ENCODE measurements at places on chromosomes 11 and 22. TPM values are rescaled to one million over a fixed set of nuclear protein-coding genes. Genes with fewer than 3 reads are reported as not detected.

GRCh38 chr11:122028545-122028944 lies 87.5 kb downstream of the BLID start:
- H3K36me3 ChIP-seq: no peaks in the 10 kb centered on the region
- H3K27me3 ChIP-seq: peaks cover 13% of the 10 kb centered on the region
- H3K27ac ChIP-seq: no peak overlapping the region
- no peak overlapping the region for H3K4me3 ChIP-seq
- H3K4me1 ChIP-seq: no peaks in the 10 kb centered on the region
- no peak for DNase-seq

DNA sequence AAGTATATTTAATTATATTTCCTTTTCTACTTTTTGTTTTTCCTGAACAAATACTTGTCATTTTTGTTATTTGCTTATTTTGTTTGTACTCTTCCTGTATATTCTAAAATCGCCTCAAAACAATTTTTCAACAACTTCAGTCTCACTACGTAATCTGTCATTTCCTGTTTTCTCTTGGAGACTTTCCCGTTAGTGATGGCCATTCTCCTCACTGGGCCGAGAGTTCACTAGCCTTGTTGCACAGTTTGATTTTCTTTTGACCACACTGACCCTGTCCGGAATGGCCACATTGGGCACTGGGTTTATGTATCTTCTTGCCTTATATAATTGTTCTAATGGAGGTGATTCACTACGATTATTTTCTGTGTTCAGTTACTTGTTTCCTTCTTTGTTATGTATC lies 726.1 kb downstream of the FAM181B start:
- no peaks in the 10 kb centered on the region for H3K36me3 ChIP-seq
- no peak overlapping the region for H3K27ac ChIP-seq
- no peak overlapping the region for H3K4me3 ChIP-seq

DNA sequence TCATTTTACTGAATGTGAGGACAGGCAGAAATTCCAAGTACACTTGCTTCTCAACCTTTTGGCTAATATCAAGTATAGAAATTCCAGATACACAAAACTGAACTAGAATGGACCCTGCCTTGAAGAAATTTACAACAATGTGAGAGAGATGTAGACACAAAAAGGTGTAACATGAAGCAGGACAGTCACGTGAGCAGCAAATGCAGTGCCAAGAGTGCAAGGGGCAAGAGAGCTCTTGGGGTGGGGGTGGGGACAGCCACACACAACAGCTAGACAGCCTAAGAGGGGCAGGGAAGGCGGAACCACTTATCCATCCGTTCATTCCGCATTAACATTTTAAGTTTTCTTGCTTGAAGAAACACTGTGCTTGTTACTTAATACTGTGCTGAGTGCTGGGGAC lies 28.9 kb downstream of the PLEKHA7 start:
- H3K27ac ChIP-seq: no peak overlapping the region
- H3K4me3 ChIP-seq: no peak overlapping the region
- peaks cover 22% of the 10 kb centered on the region for H3K4me1 ChIP-seq
- H3K36me3 ChIP-seq: no peaks in the 10 kb centered on the region
- no peak for DNase-seq
- peaks cover 6% of the 10 kb centered on the region for H3K27me3 ChIP-seq

BARX2 gene
- not detected for total RNA-seq

- no peaks in the 10 kb centered on the region for H3K27me3 ChIP-seq
- no peak for DNase-seq
- no peaks in the 10 kb centered on the region for H3K36me3 ChIP-seq
- peaks cover 4% of the 10 kb centered on the region for H3K4me1 ChIP-seq
- no peak overlapping the region for H3K4me3 ChIP-seq
These were observed 3.8 kb upstream of the CTSD start for GRCh38 chr11:1767399-1768140.

- no peaks in the 10 kb centered on the region for H3K27me3 ChIP-seq
- H3K27ac ChIP-seq: no peak overlapping the region
- peaks cover 98% of the 10 kb centered on the region for H3K36me3 ChIP-seq
- H3K4me3 ChIP-seq: no peak overlapping the region
These were observed 14.4 kb upstream of the GRK2 start for GRCh38 chr11:67251841-67252240.

- H3K27me3 ChIP-seq: no peaks in the 10 kb centered on the region
- H3K4me3 ChIP-seq: no peak overlapping the region
- H3K27ac ChIP-seq: no peak overlapping the region
- H3K36me3 ChIP-seq: no peaks in the 10 kb centered on the region
- no peak for DNase-seq
These were observed 67.6 kb downstream of the MPPED1 start for GRCh38 chr22:43479301-43479950.

- no peak overlapping the region for H3K4me3 ChIP-seq
- peaks cover 93% of the 10 kb centered on the region for H3K36me3 ChIP-seq
- no peaks in the 10 kb centered on the region for H3K27me3 ChIP-seq
- no peak for DNase-seq
- H3K27ac ChIP-seq: peak overlapping the region; percentile 72
These were observed 32.8 kb upstream of the CTTN start for GRCh38 chr11:70365544-70365927.

KLHL22 gene
- total RNA-seq: 15.6 TPM

- no peak overlapping the region for H3K27ac ChIP-seq
- H3K36me3 ChIP-seq: no peaks in the 10 kb centered on the region
- no peaks in the 10 kb centered on the region for H3K4me1 ChIP-seq
- H3K27me3 ChIP-seq: no peaks in the 10 kb centered on the region
- no peak for DNase-seq
These were observed 176.5 kb upstream of the LARGE1 start for GRCh38 chr22:34096770-34097169.

DNA sequence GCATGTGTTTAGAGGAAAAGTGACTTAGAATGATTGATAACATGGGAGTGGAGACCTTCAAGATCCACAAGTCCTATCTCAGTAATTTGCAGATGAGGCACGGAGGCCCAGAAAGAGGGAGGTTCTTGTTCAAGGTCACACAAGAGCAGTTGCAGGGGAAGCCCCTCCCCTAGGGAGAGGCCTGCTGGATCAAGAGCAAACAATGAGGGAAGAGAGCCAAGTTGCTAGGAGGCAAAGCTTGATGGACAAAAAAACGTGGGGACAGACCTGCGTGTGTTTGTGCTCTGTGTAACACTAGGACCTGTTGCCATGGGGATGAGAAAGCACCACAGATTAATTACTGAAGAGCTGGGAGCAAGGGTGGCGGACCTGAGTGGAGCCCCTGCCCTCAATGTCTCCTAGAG lies 6.4 kb upstream of the MFRP start:
- no peak overlapping the region for H3K4me3 ChIP-seq
- H3K4me1 ChIP-seq: no peaks in the 10 kb centered on the region

GRCh38 chr11:61107888-61108287 lies 5.6 kb downstream of the CD5 start:
- no peak overlapping the region for H3K4me3 ChIP-seq
- no peak for DNase-seq
- H3K36me3 ChIP-seq: no peaks in the 10 kb centered on the region
- no peaks in the 10 kb centered on the region for H3K27me3 ChIP-seq
- H3K4me1 ChIP-seq: no peaks in the 10 kb centered on the region

- peaks cover 7% of the 10 kb centered on the region for H3K4me1 ChIP-seq
- DNase-seq: no peak
- no peaks in the 10 kb centered on the region for H3K27me3 ChIP-seq
- H3K36me3 ChIP-seq: peaks cover 81% of the 10 kb centered on the region
These were observed 5.4 kb downstream of the PCF11 start for GRCh38 chr11:83162377-83162776.

DNA sequence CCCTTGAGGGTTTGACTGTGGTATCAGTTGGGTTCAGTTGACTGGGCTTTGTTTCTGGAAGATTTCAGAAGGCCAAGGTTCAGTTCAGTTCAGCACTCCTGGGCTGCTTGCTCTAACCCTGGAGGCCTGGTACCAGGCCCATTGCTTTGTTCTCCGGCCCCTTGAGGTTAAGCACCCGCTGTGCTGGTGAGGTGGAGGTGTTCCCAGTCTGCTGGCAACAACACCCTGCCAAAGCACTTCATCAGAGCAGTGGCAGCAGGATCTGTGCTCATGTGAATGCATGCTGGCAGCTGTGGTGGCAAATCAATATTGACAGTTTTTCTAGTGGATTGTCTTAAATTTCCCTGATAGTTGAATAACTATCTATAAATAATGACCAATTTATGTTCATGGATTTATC lies 3.8 kb upstream of the SCGB1D1 start:
- no peak overlapping the region for H3K27ac ChIP-seq
- DNase-seq: peak; percentile 47
- H3K27me3 ChIP-seq: peaks cover 2% of the 10 kb centered on the region
- no peaks in the 10 kb centered on the region for H3K36me3 ChIP-seq

GRCh38 chr22:31736458-31736857 lies 13.5 kb downstream of the PRR14L start:
- DNase-seq: no peak
- no peak overlapping the region for H3K27ac ChIP-seq
- H3K4me3 ChIP-seq: no peak overlapping the region
- H3K27me3 ChIP-seq: no peaks in the 10 kb centered on the region

- H3K27ac ChIP-seq: peak overlapping the region; percentile 93
- peak; percentile 72 for DNase-seq
These were observed 13.6 kb upstream of the CDC42EP1 start for GRCh38 chr22:37546437-37547250.

GRCh38 chr22:46696229-46696518 lies 41.9 kb downstream of the CERK start:
- H3K4me3 ChIP-seq: no peak overlapping the region
- no peaks in the 10 kb centered on the region for H3K4me1 ChIP-seq
- DNase-seq: no peak
- peaks cover 53% of the 10 kb centered on the region for H3K36me3 ChIP-seq

MUC5AC gene
- total RNA-seq: not detected

DNA sequence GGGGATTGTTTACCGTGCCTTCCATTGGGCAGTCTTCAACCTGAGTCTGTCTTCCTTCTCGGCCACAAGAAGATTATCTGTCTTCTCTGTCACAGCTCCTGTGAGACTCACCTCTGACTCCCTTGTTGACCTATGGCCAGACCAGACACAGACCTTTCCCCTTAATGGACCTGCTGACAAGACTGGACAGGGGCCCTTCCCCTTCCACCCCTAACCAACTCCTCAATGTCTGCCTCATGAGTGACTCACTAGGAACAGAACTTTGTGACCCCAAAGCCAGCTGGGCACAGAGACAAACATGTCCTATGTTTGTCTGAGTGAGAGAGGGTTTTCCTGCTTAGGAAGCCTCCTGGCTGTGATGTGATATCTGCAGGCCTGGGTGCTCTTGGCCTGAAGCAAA lies 405.0 kb downstream of the BRD1 start:
- H3K27me3 ChIP-seq: no peaks in the 10 kb centered on the region
- H3K4me1 ChIP-seq: no peaks in the 10 kb centered on the region
- H3K4me3 ChIP-seq: no peak overlapping the region
- H3K36me3 ChIP-seq: no peaks in the 10 kb centered on the region
- DNase-seq: no peak
- no peak overlapping the region for H3K27ac ChIP-seq

DNA sequence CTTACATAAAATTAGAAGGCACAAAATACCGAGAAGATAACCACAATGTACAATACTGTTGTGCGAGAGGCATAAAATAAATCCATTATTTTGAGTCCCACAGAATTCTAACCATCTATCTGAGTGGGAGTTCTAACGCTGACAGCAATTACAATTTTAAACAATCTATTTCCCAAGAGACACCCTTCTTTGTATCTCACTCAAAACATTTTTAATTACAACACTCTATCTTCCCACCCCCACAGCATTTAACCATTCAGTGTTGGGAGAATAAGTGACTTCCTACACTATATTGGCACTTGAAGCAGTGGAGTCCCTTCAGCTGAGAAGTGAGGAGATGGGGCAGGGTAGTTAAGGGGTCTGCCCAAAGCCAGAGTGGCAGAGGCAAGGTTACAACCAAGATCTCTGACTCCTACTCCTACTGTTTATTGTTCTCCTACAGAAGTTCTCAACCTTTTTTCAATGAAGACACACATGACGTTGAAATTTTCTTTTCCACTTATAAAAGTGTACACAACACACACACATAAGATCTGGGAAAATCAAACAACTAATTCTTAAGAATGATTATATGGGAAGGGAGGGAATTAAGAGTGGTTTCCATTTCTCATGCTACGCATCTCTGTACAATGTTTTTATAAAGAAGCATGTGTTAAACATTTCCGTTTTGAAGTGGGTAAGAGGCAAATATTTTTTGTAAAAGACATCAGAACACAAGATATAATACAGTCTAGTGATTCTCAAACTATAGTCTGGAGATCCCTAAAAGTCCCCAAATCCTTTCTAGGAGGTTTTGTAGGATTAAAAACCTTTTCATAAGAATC lies 10.9 kb downstream of the SLC25A17 start:
- DNase-seq: no peak
- H3K36me3 ChIP-seq: peaks cover 10% of the 10 kb centered on the region
- H3K27ac ChIP-seq: no peak overlapping the region
- H3K27me3 ChIP-seq: no peaks in the 10 kb centered on the region
- no peaks in the 10 kb centered on the region for H3K4me1 ChIP-seq

DNA sequence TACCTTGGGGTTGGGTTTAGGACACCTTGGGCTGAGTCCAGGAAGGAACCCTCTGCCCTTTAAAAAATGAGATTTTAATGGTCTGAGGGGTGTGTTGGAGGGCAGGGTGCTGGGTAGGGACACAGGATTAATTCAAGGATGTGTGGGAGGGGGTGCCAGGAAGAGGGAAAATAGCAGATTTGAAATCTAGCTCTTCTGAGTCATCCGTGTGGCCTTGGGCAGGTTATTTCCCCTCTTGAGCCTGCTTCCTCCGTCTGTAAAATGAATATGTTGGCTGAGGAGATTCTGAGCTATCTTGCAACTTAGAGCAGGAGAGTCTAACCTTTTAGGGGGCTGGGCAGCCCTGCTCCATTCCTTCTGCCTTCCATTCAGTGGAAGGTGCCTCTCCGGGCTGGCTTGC lies 3.0 kb downstream of the TSPAN18 start:
- no peak for DNase-seq
- H3K27me3 ChIP-seq: no peaks in the 10 kb centered on the region
- H3K4me1 ChIP-seq: no peaks in the 10 kb centered on the region
- no peak overlapping the region for H3K27ac ChIP-seq

GRCh38 chr11:92976681-92977080 lies 7.2 kb downstream of the MTNR1B start:
- H3K27me3 ChIP-seq: no peaks in the 10 kb centered on the region
- no peak for DNase-seq
- H3K4me3 ChIP-seq: no peak overlapping the region
- no peak overlapping the region for H3K27ac ChIP-seq

GRCh38 chr11:111393096-111393495 lies 14.0 kb upstream of the POU2AF1 start:
- H3K27me3 ChIP-seq: no peaks in the 10 kb centered on the region
- no peak overlapping the region for H3K4me3 ChIP-seq
- no peaks in the 10 kb centered on the region for H3K4me1 ChIP-seq
- DNase-seq: no peak

Data from endodermal cell (in vitro differentiated cells).